Activated T-cell treated with anti-CD3 and anti-CD28 coated beads, Interleukin-2, amount 50 U/mL, for 72 hours (primary cell): ENCODE measurements at places on chromosomes 6 and 20.

- DNase-seq: no peak
Measured at GRCh38 chr6:133632206-133632605, 256.7 kb upstream of the TCF21 start.

DNA sequence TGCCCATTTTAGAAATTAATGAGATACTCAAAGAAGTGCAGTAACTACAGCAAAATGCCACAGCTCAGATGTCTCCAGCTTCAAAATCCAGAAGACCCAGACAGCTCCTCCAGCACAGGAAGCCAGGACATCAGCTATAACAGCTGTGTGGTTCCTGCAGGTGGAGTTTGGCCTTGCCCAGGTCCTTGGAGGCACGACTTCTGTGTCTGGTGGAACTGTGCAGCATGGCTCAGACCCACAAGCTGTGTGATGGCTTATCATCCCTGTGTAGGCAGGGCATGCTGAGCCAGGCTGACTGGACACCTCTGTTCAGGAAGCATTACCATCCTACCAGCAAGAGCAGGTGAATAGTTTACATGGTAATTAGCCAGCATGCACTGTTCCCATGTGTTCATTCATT lies 26.5 kb upstream of the CD93 start:
- DNase-seq: no peak

DNA sequence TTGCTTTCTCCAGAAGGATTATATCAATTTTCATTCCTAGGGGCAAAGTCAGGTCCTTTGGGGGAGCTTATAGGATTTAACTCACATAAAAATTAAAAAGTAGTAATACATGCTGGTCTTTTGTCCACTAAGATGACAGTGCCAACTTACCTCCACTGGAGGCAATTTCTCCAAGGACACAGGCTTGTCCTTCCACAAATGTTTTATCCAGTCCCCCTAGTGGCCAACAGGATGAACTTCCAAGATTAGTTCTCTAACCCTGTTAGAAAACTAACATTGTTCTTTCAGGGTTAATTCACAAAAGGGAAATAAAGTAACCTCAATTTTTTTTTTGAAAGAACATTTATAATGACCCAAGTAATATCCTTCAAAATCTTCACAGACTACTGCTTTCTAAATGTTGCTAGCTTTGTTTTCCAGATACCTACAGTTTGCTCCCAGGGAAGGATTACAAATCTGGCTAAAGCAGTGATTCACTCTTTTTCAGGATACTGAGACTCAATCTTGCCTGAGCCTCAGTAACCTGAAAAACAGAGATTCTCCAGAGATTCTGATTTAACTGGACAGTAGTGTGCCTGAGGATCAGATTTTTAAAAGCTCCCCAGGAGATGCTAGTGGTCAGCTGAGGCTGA lies 31.7 kb upstream of the UBR2 start:
- DNase-seq: peak; percentile 23

GRCh38 chr20:10673176-10673841 lies 490 bp downstream of the JAG1 start:
- peak; percentile 30 for DNase-seq

DNA sequence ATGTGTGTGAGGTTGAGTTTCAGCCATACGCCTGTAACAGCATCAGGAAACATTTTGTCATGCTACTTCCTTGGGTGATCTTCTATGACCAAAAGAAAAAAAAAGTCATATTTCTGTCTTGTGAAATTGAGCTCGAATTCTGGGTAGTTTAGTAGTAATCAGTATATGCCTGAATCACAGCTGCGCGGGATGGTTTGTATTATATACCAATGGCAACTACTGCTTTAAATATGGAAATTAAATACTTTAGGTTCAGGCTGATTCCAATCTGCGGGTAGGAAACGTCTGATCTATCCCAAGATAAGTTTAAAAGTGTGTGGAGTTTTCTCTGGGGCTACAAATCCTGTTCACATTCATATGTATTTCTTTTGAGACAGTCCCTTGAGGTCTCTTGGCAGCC lies 115.6 kb upstream of the FERMT1 start:
- no peak for DNase-seq

DNA sequence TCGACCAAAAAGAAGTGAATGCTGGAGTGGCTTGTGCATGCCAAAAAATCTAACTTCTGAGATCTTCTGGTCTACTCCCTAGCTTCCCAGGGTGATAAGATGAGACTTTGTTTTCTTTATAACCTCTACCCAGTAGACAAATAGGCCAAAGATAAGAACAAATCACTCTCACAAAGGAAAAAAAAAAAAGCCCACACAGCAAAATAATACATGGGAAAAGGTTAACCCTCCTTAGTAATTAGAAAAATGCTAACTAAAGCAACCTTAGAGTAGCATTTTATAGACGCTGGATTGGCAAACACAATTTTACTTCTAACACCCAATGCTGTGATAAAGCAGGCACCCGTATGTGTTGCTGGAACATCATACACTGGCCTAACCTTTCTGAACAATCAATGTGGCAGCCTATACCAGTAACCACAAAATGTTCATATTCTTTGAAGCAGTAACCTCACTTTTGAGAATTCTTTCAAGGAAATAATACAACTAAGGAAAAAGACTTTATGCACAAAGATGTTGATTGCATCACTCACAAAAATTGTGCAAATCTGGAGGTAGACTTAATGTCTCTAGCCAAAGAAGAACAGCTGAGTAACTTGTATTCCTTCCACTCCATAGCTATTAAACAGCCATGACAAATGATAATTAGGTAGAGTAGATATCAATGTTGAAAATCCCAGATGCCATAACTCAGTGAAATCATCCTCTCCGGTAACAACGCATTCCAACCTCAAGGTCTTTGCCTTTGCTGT lies 116.3 kb upstream of the QKI start:
- no peak for DNase-seq

DNA sequence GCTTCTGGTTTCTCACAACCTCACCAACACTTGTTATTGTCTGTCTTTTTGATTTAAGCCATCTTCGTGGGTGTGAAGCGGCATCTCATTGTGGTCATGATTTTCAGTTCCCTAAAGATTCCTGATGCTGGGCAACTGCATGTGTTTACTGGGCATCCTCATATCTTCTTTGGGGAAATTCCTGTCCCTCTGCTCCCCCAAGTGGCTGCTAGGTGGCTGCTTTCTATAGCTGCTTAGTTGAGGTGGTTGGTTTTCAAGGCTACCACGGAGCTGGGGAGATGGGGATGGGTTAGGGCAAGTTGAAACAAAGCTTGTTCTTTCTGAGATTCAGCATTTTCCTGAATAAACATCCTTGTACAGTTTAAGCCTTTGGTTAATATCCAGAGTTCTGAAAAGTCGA lies 403.9 kb upstream of the SULF2 start:
- no peak for DNase-seq

GRCh38 chr20:56373942-56374341 lies 15.2 kb downstream of the FAM210B start:
- DNase-seq: no peak

DNA sequence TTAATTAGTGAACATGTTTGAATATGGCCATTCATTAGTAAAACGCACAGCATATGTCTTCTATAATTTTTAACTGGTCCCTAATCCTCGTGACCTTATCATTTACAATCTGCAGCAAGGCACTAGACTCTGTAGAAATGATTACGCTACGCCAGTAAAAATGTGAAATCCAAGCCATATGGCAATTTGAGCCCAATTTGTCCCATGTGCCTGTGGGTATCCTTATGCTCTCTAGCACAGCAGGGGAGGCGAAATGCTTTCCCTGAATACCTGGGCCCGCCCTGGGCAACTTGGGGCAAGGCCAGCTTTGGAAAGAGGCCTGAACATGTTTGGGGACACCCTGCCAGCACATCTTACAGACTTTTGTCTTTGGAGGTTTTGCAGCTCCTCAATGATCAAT lies 122.7 kb upstream of the AGPAT4 start:
- DNase-seq: no peak

- DNase-seq: no peak
Measured at GRCh38 chr6:5094327-5094726, 9.2 kb downstream of the PPP1R3G start.

- DNase-seq: no peak
Measured at GRCh38 chr20:58652606-58653294, 1.7 kb downstream of the STX16 start.

DNA sequence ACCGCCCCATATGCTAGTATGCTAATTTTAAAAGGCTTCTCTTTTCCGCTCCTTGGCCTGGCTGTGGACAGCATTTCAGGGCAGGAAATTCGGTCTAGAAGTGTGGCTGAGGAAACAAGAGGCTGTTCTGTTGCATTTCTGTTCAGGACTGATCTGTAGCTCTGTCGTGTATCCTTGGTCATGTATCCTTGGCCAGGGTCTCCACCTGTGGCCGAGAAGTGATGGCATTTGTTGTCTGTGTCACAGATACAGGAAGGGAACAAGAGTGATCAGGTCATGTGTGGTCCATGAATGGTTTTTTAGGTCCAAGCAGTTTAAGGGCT lies 300.5 kb upstream of the SUPT3H start:
- DNase-seq: no peak

DNA sequence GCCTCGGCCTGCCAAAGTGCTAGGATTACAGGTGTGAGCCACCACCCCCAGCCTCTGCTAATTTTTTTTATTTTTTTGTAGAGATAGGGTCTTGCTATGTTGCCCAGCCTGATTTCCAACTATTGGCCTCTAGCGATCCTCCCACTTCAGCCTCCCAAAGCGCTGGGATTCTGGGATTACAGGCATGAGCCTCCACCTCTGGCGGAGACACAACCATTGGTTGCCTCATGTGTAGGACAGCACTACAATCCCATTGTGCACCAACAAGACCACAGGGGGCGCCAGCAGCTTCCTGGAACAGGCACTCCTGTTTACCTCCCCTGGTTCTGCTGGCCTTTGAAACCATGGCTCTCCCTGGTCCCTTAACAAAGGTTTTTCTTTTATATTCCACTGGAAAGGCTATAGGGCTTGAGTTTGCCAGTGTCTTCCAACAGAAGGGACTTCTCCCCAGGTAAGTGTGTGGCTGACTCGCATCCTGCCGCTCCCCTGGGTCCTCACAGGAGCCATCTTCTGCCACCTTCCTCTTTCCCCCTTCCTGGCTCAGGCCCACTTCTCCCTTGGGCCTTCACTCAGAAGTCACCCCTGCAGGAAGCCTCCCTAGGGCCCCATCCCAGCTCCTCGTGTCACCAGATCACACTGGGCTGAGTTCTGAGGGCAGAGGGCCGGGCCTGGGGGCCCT lies 39.2 kb upstream of the TLDC2 start:
- DNase-seq: peak; percentile 82

GRCh38 chr6:35214869-35215664 lies 1.3 kb downstream of the SCUBE3 start:
- no peak for DNase-seq

DNA sequence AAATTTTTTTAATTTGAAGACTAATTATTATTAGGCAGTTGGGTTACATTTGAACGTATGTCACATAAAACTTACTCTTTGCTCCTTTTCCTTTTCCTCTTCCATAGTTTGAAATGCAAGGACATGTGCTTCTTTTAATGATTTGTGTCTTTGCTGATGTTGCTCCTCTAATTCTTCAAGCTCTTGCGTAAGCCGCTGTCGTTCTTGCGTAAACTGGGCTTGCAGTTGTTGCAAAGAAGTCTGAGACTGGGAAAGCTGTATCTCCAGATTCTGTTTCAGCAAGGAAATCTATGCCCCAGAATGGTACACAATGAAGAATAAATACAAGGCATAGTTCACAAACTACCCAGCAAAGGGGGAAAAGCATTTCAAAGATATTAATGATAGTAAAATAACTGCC lies 45.1 kb upstream of the MCM9 start:
- no peak for DNase-seq

- no peak for DNase-seq
Measured at GRCh38 chr20:38452880-38453624, 17.9 kb upstream of the SNHG17 start.

DNA sequence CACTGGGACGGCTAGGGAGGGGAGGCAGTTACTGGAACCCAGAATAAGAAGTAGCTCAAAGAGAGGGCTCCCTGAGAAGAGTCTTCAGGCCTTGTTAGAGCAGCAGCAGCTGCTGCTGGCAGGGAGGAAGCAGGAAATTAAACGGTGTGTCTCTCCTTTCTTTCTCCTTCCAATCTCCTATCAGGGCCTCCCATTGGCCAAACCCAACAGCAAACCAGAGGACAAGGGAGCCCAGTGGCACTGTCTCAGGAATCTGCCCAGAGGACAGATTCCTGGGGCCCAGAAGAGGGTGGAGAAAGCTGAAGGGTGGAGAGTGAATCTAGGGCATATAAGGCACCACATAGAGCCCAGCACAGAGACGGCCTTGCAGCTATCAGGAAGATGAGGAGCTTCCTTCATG lies 10.2 kb downstream of the BTN3A1 start:
- DNase-seq: no peak

GRCh38 chr20:38842026-38842425 lies 36.5 kb downstream of the PPP1R16B start:
- no peak for DNase-seq

DNA sequence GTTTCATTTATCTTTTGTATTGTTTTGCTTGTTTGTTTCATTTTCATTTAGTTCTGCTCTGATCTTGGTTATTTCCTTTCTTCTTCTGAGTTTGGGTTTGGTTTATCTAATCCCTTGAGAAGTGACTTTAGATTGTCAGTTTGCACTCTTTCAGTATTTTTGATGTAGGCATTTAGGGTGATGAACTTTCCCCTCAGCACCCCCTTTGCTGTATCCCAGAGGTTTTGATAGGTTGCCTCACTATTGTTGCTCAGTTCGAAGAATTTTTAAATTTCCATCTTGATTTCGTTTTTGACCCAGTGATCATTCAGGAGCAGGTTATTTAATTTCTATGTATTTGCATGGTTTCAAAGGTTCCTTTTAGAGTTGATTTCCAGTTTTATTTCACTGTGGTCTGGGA lies 119.6 kb upstream of the SSTR4 start:
- no peak for DNase-seq

- DNase-seq: no peak
Measured at GRCh38 chr20:19138758-19139157, 73.7 kb upstream of the SLC24A3 start.

GRCh38 chr6:53795702-53796450 lies 1.1 kb downstream of the LRRC1 start:
- DNase-seq: peak; percentile 29

GRCh38 chr20:48783533-48784272 lies 44.1 kb downstream of the PREX1 start:
- DNase-seq: peak; percentile 60

DNA sequence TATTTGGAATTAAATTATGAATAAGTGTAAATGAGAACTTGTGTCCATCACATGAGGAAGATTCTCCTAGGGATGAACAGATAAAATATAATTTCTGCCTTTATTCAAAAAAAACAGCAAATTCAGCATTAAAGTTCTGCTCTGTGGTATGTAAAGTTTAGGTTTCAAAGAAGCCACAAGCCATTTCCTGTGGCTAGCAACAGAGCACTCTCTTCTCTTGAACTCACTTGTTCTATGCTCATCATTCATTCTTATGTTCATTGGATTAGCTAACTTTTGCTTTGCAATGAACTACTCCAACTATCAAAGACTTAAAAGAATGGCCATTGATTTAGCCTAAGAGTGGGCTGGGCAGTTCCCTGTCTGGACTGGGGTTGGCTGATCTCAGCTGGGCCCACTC lies 20.8 kb upstream of the SNRPB2 start:
- DNase-seq: peak; percentile 17

- no peak for DNase-seq
Measured at GRCh38 chr6:35161266-35161665, 20.1 kb upstream of the TCP11 start.

- no peak for DNase-seq
Measured at GRCh38 chr20:37729909-37730308, 36.1 kb downstream of the CTNNBL1 start.

- no peak for DNase-seq
Measured at GRCh38 chr6:7311176-7311575, 1.8 kb downstream of the SSR1 start.
